ENCODE measurements at places on chromosomes 11 and 22. TPM values are rescaled to one million over a fixed set of nuclear protein-coding genes. Genes with fewer than 3 reads are reported as not detected.

Gene TRIM49
- total RNA-seq = 0.08 TPM

Gene LARGE2
- 0.19 TPM for total RNA-seq

Gene OR52I2
- not detected for total RNA-seq

Gene ACTN3
- not detected for total RNA-seq

Gene PARVG
- 1.1 TPM for total RNA-seq

Gene SPDYC
- not detected for total RNA-seq

Gene C11orf97
- total RNA-seq = not detected

Gene PPARA
- total RNA-seq = 3.9 TPM

Gene LAYN
- total RNA-seq = not detected

Gene KRTAP5-10
- not detected for total RNA-seq

Gene ISX
- not detected for total RNA-seq

Gene KCNK4
- 0.68 TPM for total RNA-seq

Gene RCOR2
- 0.61 TPM for total RNA-seq

Gene GRK3
- total RNA-seq = 0.60 TPM

Gene P2RY2
- not detected for total RNA-seq

Gene C1QTNF5
- total RNA-seq = not detected

Gene CCDC116
- not detected for total RNA-seq

Gene GLYATL1
- 0.16 TPM for total RNA-seq

Gene FOLR3
- total RNA-seq = not detected

Gene ADAMTS8
- total RNA-seq = 0.04 TPM

Gene P2RX6
- 3.1 TPM for total RNA-seq
